Stimulated activated CD4-positive, alpha-beta T cell treated with anti-CD3 and anti-CD28 coated beads, Interleukin-12 subunit alpha, Interleukin-12 subunit beta, amount 100 ng/mL, for 4 hours (primary cell): ENCODE measurements at places on chromosomes 2 and 18.

GRCh38 chr2:240291337-240292034 is 144.0 kb upstream of the GPC1 start:
- DNase-seq: no peak

DNA sequence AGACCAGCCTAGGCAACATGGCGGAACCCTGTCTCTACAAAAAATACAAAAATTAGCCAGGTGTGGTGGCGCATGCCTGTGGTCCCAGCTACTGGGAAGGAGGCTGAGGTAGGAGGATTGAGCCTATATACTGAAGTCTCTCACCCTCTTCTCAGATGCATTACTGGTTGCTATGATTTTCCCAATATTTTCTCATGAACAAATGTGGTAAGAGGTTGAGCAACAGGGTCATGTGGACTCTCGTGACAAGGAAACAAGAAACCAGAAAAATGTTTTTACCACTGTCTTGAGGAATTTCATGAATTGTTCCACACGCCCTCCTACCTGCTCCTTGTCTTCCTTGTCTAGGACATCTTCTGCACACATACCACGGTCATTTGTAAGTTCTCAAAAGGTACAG is 12.4 kb downstream of the LMAN2L start:
- no peak for DNase-seq

DNA sequence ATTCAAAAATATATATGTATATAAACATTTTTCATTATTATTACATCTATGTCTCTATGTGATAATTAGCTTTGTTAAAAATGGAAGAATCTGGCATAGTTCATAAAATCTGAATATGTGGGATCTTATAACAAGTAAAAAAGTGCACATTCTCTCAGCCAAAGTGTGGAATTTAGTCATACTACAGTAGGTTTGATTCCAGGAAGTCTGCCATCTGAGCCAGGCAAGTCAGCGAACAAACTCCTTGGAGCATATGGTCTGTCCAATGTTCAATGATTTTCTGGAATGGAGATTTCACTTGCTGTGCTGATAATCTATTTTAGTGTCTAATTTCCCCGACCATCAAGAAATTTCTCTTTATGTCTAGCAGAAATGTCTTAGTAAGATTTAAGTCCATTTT is 1033.2 kb upstream of the NXPH2 start:
- no peak for DNase-seq

- no peak for DNase-seq
Measured at GRCh38 chr2:144030791-144031190, 489.1 kb downstream of the ZEB2 start.

DNA sequence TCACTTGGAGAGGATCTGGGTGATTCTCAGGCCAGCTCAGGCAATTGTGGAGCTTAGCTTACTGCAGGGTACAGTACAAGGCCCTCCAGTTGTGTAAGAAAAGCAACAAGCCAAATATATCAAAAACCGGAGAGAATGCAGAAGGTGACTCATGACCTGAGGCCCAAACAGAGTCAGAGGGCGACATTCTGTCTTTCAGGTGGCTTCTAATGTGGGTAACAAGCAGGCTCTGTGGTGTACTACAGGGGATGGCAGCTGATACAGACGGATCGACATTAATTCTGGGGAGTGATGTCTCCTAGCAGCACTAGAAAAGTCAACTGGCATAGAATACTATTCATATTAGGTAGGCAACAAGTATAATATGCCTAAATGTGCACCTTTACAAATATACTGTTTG is 219.5 kb upstream of the SOX11 start:
- no peak for DNase-seq

- DNase-seq: no peak
Measured at GRCh38 chr2:240377366-240377765, 58.1 kb upstream of the GPC1 start.

GRCh38 chr18:55790296-55790695 is 202.3 kb upstream of the TCF4 start:
- DNase-seq: no peak

GRCh38 chr18:54710900-54711281 is 117.4 kb upstream of the RAB27B start:
- no peak for DNase-seq

DNA sequence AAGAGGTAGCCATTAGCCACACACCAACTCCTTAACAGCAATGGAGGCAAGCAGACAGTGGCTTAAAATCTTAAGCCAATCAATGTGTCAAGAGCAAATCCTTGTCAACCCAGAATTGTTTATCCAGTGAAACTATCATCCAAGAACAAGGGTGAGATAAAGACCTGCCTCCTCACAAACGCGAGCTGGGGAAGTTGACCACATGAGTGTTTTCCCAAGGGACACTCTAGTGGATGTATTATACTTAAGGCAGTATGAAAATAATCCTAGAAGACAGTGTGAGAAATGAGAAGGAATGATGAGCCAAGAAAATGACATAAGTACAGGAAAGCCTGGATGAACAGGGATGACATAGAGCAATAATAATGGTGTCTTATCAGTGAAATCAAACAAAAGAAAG is 209.6 kb downstream of the TWIST2 start:
- DNase-seq: no peak

DNA sequence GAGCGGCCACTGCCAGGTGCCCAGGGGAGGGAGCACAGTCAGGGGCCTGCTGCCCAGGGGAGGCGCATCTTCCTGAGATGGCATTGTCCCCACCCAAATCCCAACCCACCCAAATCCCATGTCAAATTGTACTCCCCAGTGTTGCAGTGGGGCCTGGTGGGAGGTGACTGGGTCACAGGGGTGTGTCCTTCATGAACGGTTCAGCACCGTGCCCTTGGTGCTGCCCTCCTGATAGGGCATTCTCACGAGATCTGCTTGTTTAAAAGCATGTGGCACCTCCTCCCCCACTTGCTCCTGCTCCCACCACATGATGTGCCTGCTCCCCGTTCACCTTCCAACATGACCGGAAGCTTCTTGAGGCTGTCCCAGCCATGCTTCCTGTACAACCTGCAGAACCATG is 27.6 kb downstream of the ANKMY1 start:
- DNase-seq: no peak

DNA sequence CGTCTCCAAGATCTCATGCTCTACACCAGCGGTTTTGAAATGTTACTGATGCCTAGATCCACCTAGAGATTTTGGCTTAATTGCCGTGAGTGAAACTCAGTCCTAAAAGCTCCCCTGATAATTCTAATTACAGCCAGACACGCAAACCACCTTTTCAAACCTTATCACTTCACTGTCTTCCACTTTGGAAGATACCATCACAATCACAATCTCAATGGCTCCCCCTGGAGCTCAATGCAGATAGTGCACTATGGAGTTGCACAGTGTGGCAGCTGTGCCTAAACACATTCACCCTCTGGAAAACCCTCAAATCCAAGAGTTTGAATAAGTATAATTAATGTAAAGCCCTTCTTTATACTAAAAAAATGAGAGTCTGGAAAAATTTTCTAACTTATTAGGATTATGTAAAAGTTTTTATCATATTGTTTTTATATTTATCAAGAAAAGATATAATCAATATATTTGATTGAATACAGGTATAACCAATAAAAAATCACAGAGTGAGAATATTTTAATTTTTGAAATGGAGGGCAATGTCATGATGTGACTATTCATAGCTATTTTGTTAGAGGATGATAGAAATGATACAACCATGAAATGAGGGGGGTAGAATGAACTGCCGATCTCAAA is 102.9 kb upstream of the SLC8A1 start:
- peak; percentile 31 for DNase-seq

DNA sequence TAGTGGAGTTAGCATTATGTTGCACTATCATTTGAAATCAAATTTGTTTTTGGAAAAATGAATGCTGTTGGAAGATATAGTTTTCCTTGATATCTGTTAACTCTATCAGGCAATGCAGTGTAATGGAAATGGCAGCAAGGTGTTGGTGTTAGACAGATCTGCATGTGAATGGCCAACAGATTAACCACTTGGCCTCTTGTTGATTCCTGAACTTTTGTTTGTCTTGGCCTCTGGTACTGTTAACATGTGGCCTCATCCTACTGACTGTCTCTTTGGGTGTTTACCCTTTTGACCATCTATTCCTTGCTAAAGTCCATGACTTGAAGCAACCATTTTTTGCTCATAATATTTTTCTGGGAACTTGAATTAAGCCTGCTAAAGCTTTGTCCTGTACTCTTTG is 110.2 kb upstream of the CDH2 start:
- no peak for DNase-seq

DNA sequence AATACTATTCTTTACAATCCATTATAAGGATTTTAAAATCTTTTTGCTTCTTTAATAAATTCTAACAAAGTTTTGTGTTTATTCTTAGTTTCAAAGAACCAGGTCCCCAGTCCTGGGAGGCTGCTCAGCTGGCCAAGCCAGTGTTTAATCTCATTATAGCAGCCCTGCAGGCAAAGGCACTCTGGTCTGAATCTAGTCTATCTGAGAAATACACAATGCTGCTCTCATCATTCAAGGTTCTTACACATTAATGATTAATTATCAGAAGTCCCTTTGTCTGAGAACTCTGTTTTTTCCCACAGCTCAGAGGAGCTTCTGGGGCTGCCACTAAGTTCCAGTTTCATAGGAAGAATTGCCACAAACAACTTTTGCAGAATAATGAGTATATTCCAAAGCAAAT is 27.7 kb downstream of the KCTD18 start:
- DNase-seq: no peak

DNA sequence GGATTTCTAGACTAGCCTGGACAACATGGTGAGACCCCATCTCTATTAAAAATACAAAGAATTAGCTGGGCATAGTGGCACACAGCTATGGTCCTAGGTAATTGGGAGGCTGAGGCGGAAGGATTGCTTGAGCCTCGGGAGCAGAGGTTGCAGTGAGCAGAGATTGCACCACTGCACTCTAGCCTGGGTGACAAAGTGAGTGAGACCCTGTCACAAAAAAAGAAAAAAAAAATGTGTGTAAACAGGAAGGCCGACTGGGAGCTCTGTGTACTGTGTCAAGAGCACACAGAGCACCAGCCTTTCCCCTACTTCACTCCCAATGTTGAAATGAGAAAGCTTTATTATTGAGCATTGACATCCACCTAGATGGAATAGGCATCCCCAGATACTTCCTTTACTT is 681.7 kb upstream of the FSHR start:
- no peak for DNase-seq

DNA sequence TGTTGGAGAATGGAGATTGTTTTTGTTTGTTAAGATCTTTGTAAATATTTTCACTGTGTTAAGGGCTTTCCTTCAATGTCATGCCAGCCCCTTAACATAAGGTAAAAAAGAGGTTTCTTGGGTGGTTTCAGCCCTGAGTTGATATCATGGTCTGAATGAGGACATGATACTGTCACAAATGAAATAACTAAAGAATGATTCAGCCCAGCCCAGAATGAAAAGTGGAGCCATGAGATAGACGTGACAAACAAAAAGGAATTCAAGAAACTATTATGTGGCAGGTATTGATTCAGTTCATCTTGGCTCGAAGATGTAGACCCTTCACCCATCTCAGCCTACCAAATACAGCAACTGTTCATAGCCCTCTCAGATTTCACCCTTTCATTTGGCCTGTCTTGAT is 88.6 kb upstream of the TTN start:
- no peak for DNase-seq

DNA sequence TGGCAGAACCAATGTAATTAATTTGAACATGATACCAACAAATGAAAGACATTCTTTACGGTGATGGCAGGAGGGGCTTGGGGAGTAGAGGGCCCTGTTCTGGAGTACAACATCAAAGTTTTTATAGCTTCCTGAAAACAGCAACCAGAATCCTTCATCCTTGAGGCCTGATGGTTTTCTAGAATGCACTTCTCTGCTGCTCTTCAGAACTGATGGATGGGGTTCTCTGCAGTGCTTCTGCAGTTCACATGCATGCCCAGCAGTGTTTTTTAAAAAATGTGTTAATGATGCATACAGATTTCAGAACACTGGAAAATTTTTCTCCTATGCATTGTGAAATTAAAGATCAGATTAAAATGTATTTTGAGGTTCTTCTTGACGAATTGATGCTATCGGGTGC is 2.5 kb downstream of the LTBP1 start:
- DNase-seq: no peak

DNA sequence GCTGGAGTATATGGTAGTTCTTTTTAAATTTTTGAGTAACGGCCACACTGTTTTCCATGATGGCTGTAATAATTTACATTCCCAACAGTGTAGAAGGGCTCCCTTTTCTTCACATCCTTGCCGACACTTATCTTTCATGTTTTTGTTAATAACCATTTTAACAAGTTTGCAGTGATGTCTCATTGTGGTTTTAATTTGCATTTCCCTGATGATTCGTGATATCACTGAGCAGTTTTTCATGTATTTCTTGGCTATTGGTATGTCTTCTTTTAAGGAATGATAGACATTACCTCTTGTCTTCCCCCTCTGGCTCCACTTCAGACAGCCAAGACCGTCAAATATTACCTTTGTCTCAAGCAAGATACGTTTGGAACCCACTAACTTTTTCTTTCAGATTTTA is 371.1 kb upstream of the NRP2 start:
- DNase-seq: no peak

- no peak for DNase-seq
Measured at GRCh38 chr2:108911401-108911800, 77.6 kb downstream of the EDAR start.

- DNase-seq: no peak
Measured at GRCh38 chr2:9315280-9315847, 108.0 kb downstream of the ITGB1BP1 start.

GRCh38 chr2:203043226-203043625 is 28.6 kb downstream of the NBEAL1 start:
- DNase-seq: no peak

DNA sequence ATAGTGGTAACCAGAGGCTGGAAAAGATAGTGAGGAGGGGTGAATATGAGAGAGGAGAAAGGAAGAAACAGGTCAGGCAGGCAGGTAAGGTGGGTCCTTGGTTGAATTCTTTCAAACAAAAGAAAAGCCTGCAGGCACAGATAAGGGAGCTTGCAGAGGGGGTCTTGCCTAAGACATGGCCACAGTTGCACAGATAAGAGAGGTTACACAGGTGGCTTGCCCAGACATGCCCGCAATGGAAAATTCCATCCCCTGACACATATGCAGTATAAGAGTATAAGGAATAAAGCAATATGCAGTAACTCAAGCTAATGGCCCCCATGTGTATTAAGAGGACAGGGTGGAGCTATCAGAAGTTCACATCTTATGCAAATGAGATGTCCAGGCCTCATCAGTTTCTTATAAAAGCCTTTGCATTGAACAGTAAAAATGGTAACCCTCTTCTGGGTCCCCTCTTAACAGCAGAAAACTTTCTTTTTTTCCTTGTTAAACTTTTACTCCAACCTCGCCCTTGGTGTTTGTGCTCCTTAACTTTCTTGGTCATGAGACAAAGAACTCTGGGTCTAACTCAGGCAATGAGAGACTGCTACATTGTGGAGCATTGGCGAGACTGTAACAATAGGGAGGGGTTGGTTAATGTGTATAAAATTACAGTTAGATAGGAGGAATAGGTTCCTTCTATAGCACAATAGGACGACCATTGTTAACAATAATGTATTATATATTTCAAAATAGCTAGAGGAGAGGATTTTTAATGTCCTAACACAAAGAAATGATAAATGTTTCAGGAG is 764.6 kb downstream of the TSN start:
- no peak for DNase-seq

GRCh38 chr2:108912629-108912902 is 76.5 kb downstream of the EDAR start:
- no peak for DNase-seq
